ENCODE measurements at places on chromosomes 11 and 22.
A peak's percentile ranks its signal among the peaks of the same experiment; 100 is the strongest.

- no peak for DNase-seq
Measured at GRCh38 chr11:67400942-67401494, 640 bp downstream of the PPP1CA start.

GRCh38 chr11:131465746-131466145 is 95.3 kb downstream of the NTM start:
- no peak for DNase-seq

DNA sequence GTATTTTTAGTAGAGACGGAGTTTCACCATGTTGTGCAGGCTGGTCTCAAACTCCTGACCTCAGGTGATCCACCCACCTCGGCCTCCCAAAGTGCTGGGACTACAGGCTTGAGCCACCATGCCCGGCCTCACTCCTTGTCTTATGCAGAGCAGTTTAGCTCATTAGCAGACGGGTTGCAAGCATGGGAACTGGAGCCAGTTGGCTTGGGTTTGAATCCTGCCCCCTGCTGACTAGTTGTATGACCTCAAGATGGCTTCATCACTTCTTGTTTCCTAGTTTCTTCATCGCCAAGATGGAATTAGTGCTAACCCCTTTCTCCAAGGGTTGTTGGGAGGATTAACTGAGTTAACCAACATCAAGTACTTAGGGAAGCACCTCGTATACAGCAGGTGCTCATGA is 23.4 kb upstream of the RASD2 start:
- DNase-seq, result no peak

- peak; percentile 92 for DNase-seq
Measured at GRCh38 chr11:118928101-118928869, 2.6 kb upstream of the BCL9L start.

GRCh38 chr11:11555208-11555607 is 66.6 kb downstream of the GALNT18 start:
- no peak for DNase-seq

- DNase-seq, result no peak
Measured at GRCh38 chr11:94749369-94749768, 18.8 kb upstream of the AMOTL1 start.

DNA sequence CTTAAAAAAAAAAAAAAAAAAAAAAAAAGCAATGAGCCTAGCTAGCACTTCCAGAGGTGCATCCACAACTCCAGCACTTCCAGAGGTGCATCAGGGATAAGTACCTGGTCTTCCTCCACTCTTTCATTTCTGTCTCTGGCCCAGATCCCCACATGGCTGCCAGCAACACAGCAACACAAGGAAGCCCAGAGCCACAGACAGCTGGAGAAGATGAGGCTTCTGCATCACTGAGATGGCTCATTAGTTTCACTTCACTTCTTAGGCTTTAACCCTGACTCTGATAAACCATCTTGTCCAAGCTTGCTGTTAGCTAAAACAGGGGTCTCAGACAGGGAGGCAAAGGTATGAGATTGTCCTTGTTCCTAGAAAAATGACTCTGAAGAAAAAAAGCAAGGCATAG is 35.6 kb downstream of the PC start:
- no peak for DNase-seq

DNA sequence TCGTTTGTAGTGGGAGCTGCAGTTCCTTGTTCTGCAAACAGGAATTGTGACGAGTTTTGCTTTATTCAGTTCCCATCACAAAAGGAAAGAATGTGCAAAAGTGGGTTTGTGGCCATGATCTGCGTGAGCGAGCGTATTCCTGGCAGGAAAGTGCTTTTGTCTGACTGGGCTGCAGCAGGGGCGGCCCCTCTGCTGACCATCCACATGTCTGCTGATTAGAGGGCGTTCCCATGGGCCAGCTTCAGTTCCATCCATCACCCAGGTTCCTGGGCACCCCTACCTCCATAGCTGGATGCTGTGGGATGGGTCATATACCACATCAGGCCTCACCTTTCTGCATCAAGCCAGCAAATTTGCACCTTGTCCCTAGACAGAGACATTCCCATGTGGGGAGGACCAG is 28.9 kb upstream of the GAL start:
- DNase-seq, result no peak

DNA sequence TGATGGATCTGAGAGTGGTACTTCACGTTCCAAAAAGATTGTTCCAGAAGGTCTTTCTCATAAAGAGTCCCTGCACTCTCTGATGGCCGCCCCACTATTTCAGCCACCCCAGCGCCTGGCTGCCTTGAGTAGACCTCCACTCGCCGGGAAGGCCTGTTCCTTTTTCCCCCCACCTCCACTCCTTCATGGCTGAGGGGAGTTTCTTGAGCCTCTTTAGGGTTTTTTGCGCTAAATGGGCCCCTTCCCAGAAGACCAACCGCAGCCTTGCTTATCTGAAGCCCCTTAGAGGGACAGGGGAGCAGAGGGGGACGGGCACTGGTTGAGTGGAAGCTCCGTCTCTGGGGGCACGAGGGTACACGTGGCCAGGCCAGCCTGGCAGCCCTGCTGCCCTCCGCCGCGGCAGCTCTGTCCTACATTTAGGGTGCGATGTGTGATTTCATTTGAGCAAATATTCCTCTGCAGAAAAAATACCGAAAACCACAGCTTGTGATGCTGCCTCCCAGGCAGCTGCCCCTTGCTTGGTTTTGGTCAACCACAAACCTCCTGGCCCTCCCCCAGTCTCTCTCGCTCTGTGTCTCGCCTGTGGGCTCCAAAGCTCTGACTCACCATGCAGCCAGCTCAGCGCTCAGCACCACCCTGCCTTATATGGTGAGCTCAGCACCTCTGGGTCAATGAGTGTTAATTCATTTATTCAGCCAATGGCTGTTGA is 88.7 kb downstream of the TP53I11 start:
- DNase-seq, result peak; percentile 57

DNA sequence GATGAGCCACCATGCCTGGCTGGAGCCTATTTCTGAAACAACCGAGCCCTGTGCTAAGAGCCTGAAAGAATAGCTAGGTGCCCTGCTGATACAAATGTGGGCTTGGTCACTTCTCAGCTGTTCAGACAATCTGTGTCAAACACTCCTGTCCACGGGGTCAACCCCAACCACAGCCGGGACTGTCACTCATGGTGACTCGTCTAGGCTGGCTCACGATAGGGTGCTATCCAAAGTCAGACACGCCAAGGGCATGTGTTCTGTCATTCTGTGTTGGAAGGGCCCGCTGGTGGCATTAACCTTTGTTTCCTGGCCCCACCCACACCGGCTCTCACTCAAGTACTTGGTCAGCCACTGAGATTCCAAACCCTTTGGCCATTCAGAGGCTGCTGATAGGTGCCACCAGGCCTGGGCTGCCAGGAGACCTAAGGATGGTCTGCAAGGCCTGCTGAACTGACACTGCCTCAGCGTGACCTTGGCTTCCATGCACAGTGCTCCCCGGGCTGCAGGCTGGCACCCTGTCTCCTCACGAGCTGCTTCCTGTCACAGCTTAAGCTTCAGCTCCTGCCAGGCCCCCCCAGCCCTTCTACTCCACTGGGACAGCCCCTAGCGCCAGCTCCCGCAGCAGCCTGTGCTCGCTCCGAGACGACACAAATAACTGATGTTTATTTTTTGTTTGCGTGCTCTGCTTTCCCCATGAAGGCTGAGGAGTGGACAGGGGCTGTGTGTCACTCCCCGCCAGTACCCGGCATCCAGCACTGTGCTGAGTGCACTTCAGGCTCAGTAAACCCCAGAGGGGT is 14.2 kb upstream of the CDC42BPG start:
- peak; percentile 53 for DNase-seq

DNA sequence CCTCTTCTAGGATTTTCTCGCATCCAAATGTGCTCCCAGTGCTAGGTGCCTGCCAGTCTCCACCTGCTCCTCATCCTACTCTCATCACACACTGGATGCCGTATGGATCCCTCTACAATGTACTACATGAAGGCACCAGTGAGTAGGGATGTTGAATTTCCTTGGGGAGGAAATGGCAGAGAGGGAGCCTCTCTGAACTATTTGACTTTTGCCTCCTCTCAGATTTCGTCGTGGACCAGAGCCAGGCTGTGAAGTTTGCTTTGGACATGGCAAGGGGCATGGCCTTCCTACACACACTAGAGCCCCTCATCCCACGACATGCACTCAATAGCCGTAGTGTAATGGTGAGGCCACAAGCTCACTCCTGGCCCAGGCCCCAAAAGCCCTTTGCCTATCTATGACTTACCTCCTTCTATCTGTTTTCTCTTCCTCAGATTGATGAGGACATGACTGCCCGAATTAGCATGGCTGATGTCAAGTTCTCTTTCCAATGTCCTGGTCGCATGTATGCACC is 2.5 kb downstream of the TAF10 start:
- DNase-seq, result no peak

GRCh38 chr22:30304495-30305244 is 15.4 kb upstream of the CASTOR1 start:
- no peak for DNase-seq

- DNase-seq, result no peak
Measured at GRCh38 chr11:117214404-117215110, 15.4 kb downstream of the TAGLN start.

DNA sequence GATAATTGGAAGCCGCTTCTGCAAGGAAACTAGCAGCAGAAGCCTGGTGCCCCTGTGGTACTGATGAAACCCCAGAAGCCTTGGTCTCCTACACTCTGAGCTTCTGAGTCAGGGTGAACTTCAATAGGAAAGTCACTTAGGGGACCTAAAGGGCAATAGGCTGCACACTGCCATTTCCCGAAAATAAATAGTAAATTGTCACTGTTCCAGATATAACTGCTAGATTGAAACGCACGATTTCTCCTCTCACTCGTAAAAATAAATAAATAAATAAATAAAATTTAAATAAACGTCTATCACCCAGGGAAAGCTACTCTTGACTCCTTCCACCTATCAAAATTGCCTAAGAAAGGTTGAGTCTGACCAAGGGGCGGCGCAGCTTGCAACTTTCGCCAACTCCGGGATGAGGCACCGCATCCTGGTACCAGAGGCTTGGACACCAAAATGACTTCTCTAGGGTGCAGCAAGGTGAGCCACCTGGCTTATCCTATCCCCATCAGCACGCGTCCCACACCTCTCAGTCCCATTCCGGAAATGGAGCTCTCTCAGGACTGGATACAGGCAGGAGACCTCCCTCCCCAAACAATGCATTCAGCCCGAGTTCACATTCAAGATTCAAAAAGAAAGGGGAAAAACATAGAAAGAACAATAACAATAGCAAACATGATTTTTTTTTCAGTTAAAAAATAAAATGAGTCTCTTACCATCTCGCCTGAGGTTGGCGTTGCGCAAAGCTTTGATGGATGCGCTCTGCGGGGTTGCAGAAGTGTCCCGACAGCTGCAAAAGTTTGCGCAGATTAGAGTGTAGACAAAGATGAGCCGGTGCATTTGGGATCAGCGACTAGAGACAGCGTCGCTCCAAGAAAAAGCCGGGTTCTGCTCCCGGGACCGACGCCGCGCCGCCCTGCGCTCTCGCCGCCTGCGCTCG is 583 bp downstream of the PDGFD start:
- no peak for DNase-seq

DNA sequence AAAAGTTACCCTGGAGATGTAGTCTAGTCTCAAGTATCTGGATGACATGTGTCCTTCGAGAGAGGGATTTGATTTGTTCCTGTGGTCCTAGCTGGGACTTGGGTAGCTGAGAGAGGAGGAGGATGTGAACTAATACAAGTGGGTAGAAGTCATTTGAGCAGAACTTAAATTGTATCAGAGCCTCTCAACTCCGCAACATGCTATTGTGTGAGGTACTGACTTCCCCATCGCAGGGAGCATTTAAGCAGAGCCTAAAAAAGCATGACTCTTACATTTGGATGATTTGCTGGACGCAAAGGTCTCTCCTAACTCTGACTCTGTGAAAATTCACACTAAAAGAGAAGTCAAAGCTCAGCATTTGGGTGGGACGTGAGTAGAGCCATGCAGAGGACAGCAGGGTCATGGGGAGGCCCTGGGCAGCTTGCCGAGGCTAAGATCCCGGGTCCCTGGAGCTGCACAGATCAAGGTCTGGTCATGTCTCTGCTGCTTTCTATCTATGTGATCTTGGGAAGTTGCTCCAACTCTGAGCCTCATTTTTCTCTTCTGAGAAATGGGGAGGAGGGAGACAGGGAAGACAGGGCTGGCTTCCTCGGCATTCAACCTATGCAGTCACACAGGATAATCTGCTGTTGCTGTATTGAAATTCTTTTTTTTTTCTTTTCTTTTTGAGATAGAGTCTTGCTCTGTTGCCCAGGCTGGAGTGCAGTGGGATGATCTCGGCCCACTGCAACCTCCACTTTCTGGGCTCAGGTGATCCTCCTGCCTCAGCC is 44.9 kb downstream of the CD82 start:
- DNase-seq, result no peak

- no peak for DNase-seq
Measured at GRCh38 chr11:91100427-91100826, 877.6 kb upstream of the CHORDC1 start.

GRCh38 chr11:133501643-133502539 is 30.4 kb downstream of the OPCML start:
- DNase-seq, result no peak

- DNase-seq, result no peak
Measured at GRCh38 chr11:5922749-5923426, 19.2 kb upstream of the OR56A3 start.
